ENCODE measurements at places on chromosomes 2 and 18.

DNA sequence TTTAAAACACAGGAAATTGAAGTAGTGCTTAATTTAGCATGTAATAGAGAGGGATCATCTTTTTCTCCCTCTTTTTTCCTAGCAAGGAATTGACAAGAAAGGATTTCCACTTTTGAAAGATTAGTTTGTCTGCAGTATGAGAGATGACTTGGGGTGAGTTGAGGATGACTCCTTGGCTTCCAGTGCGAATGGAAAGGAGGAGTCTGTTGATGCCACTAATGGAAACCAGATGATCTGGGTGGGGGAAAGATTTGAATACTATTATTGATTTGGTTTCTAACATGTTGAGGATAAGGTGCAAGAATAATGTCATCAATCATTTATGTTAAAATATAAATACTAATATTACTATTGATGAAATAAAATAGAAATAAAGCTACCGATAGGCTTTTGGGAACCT is 205.4 kb downstream of the PPP1R1C start:
- no peak for DNase-seq

GRCh38 chr18:26685438-26686157 is 137.2 kb upstream of the KCTD1 start:
- DNase-seq, result no peak

DNA sequence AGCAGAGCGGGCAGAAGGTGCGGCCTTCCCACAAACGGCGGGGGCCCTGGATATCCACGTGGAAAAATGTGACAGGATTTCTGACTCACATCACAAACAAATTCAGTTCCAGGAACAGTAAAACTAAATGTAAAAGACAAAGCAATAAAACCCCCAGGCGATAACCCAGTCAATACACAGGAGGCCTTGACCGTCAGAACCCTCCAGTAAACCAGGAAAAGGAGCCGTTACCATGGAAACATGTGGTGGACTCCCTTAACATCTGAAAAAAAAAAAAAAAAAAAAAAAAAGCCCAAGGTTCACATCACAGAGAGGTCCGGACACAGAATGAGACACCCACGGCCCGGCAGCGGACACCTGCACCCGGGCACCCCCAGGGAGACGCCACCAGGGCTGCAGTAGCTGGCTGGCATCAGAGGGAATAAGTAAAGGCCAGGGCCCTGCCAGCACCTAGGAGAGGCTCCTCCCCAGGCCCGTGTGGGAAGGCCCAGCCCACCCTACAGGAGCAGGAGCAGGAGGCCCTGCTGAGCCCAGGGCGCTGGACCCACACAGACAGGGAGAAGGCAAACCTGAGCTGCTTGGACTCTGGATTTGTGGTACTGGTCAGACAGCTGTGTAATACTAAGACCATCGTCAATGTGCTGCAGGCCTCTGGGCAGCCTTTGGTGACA is 83.7 kb downstream of the TMEM18 start:
- no peak for DNase-seq

- DNase-seq, result no peak
These were observed 349.1 kb upstream of the ACVR2A start for GRCh38 chr2:147495734-147496133.
